Left lung (tissue), 14 donors: ENCODE measurements at places on chromosomes 1 and 21. TPM values are rescaled to one million over a fixed set of nuclear protein-coding genes. Genes with fewer than 3 reads are reported as not detected.

Gene ODF2L
- 37.9 TPM for total RNA-seq

Gene CFAP141
- not detected for total RNA-seq

Gene STUM
- total RNA-seq, result 0.31 TPM

GRCh38 chr1:209674957-209675564, at the start of gene G0S2:
Gene G0S2 (plus strand): TSS chr1:209675412. CDS start chr1:209675685, 273 bp downstream.
- peak; percentile 83 for DNase-seq

GRCh38 chr21:46287541-46287940, 1.4 kb downstream of the YBEY start:
- DNase-seq, result no peak

Gene HES3
- not detected for total RNA-seq

Gene GMEB1
- 10.6 TPM for total RNA-seq

GRCh38 chr1:236161230-236161629, 18.9 kb downstream of the GPR137B start:
- no peak for DNase-seq

Gene SPOCD1
- total RNA-seq, result 7.8 TPM

GRCh38 chr1:76153841-76154205, 79.3 kb downstream of the ST6GALNAC3 start:
- no peak for DNase-seq

Gene GNG5
- total RNA-seq, result 124 TPM

DNA sequence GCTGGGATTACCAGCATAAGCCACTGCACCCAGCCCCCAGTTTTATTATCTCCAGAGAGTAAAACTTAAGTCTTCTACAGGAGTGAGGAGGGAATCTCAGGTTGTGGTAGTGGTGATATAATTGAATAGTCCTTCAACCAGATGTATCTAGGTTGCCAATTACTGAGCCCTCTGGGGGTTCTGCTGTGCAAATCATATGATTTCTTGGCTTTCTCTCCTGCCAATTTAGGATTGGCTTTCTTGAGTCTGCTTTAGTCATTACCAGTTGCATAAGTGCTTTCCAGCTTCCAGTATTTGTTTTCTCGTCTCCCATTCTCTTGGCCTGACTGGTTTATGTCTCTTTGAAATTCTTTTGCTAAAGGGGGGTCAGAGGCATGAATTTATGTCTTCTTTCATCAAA, 11.1 kb downstream of the CPT2 start:
- DNase-seq, result no peak

- no peak for DNase-seq
Measured at GRCh38 chr1:232579958-232580941, 49.7 kb downstream of the SIPA1L2 start.

Gene PGBD2
- 7.0 TPM for total RNA-seq

GRCh38 chr1:185262151-185262550, 54.9 kb downstream of the IVNS1ABP start:
- no peak for DNase-seq

- DNase-seq, result peak; percentile 85
Measured at GRCh38 chr1:34885405-34886247, 26.1 kb upstream of the SMIM12 start.

Gene NUDT4B
- total RNA-seq, result 2.5 TPM

Gene IKBKE
- total RNA-seq, result 8.7 TPM

DNA sequence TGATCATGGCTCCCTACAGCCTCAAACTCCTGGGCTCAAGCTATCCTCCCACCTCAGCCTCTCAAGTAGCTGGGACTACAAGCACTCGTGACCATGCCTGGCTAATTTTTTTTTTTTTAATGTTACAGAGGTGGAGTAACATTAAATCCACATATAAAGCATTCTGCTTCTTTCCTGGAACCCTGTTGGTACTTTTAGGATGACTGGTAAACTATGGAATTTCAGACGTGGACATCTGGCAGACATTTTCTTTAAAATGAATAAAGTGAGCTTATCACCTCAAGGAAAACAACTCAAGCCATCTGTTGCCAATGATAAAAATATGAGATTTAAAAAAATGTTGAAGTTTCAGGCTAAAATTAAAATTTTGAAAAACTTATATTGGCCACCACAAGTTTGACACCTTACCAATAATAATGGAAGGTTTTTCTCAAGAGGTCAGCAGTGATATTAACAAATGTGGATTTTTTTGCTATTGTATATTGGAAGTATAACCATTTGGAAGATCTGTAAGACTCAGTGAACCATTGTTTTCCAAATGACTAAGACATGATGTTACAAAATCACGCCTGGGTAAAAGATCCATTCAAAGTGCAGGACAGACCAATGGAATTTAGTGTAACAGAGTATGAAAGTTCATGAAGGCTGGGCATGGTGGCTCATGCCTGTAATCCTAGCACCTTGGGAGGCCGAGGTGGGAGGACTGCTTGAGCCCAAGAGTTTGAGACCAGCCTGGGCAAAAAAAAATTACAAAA, 52.7 kb upstream of the EIF4G3 start:
- DNase-seq, result no peak

- DNase-seq, result no peak
Measured at GRCh38 chr1:64923294-64923718, 43.0 kb downstream of the JAK1 start.

DNA sequence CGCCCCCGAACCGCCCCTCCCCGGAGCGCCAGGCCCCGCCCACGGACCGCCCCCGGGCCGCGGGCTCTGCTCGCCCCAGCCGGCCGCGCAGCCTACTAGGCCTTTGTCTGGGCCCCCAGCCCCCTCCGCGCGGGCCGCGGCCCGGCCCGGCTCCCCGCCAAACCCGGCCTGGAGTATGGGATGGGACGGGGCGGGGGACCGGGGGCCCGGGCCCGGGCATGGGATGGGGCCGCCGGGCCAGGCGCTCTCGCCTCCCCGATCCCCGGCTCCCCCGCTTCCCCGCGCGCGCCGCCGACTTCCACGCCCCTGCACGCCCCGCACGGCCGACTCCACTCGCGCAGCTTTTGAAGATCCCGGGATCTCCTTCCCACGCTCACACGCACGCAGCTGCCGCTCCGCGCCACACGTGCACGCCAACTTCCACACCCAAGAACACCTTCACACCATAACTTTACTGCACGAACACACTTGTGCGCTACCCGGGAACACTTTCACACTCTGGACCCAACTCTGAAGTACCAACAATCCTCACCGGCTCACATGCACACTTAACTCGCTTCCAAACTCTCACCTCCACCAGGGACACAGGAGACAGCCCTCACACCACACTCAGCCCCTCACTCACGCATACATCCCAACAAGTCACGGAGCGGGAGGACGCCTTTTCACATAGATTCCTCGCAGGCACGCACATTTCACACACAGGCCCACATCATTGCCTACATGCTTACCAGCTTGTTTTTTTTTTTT, 437 bp upstream of the HSPG2 start:
- DNase-seq, result peak; percentile 84

- no peak for DNase-seq
Measured at GRCh38 chr1:12081648-12082396, 18.7 kb downstream of the TNFRSF8 start.
